ENCODE measurements at places on chromosomes 16 and 17.
A peak's percentile ranks its signal among the peaks of the same experiment; 100 is the strongest.

GRCh38 chr16:87000001-87000400 lies 317.2 kb downstream of the C16orf95 start:
- no peak for DNase-seq
- no peak overlapping the region for H3K4me3 ChIP-seq
- H3K36me3 ChIP-seq: no peaks in the 10 kb centered on the region
- no peaks in the 10 kb centered on the region for H3K4me1 ChIP-seq

DNA sequence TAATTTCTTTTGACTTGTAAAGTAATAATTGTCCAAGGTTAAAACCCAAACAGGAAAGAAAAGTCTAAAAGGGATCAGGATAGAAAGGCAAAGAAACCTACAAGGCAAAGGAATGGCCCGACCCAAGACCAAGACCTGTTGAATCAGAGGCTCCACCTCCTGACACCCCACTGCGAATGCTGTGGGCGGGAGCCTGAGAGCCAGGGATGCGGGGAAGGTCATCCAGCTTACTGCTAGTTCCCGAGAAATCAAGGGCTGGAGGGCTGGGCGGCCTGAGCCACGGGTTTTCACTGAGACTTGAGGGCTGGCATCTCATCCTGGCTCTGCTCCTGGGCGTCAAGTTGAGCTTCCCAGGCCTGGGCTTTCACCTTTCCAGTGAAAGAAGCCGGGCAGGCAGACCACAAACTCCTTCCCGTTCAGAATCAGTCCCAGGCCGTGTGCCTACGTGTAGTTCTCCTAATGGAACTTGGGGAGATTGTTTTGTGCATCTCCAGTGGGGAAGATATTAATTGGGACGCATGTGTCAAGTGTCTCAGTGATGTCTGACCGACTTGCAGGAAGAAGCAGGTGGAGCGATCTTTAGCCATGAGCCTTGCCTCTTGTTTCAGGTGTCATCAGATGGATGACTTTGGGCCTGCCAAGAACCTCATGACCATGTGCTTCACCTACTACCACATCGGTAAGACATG lies 36.9 kb downstream of the CIBAR2 start:
- H3K36me3 ChIP-seq: peaks cover 30% of the 10 kb centered on the region
- no peak overlapping the region for H3K27ac ChIP-seq
- no peak overlapping the region for H3K4me3 ChIP-seq

GRCh38 chr16:70430667-70431536 lies 8.0 kb downstream of the ST3GAL2 start:
- H3K27me3 ChIP-seq: no peaks in the 10 kb centered on the region
- peak overlapping the region; percentile 69 for H3K27ac ChIP-seq
- peaks cover 26% of the 10 kb centered on the region for H3K4me1 ChIP-seq
- peak; percentile 23 for DNase-seq
- H3K4me3 ChIP-seq: peak overlapping the region; percentile 11

DNA sequence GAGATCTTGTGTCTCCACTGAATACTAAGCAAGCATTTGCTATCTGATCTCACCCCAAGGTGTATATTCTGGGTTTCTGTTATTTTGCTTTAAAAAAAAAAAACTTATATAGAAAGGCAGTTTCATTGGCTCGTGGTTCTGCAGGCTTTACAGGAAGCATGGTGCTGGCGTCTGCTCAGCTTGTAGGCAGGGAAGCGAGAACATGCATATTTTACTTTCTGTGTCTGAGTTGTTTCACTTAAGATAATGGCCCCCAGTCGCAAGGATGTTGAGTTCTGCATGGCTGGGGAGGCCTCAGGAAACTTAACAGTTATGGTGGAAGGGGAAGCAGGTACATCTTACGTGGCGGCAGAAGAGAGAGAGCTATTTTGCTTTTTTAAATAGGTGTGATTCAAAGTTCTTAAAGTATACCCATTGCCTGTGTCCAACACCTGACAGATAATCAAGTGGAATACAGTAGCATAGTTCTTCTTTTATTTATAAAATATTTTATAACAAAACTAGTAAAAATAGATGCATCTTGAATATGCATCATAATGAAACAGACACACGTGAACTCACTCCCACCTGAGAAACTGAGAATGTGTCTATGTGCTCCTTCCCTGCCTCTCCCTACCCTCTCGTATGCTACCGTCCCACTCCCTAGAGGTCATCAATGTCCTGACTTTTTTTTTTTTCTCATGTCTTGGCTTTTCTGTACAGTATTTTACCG lies 15.4 kb upstream of the ARHGAP17 start:
- H3K27ac ChIP-seq: peak overlapping the region; percentile 56
- no peaks in the 10 kb centered on the region for H3K36me3 ChIP-seq
- DNase-seq: no peak
- peak overlapping the region; percentile 51 for H3K4me3 ChIP-seq

DNA sequence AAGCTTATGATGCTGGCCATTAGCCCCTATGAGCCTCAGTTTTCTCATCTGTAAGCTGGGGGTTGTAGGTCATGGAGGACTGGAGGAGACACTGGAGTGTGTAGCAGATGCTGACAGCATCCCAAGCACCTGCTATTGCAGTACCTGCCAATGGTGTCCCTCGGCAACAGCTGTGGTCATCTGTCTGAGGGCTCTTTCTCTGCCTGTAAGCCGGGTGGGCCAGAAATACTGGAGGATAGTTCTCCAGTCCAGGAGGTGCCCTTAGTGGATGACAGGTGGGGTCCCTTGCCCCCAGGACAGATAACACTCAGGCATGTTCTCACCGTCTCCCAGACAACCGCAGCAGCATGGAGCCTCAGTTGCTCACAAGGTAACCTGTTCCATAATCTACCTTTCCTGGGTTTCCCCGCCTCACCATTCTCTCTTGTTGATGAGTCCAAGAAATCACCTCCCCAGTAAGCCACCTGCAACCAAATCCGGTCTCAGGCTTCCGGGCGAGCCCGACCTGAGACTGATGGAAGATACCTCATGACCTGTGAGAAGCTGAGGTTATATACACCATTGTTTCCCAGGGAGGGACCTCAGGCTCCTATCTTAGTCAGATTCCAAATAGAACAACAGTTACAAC lies 23.8 kb downstream of the NLRP1 start:
- no peak overlapping the region for H3K27ac ChIP-seq
- no peak for DNase-seq
- peaks cover 58% of the 10 kb centered on the region for H3K36me3 ChIP-seq
- no peaks in the 10 kb centered on the region for H3K27me3 ChIP-seq

- no peak overlapping the region for H3K27ac ChIP-seq
- DNase-seq: no peak
- no peak overlapping the region for H3K4me3 ChIP-seq
- H3K27me3 ChIP-seq: no peaks in the 10 kb centered on the region
- peaks cover 3% of the 10 kb centered on the region for H3K4me1 ChIP-seq
Observed at GRCh38 chr17:48503747-48504146, 27.1 kb downstream of the HOXB1 start.

DNA sequence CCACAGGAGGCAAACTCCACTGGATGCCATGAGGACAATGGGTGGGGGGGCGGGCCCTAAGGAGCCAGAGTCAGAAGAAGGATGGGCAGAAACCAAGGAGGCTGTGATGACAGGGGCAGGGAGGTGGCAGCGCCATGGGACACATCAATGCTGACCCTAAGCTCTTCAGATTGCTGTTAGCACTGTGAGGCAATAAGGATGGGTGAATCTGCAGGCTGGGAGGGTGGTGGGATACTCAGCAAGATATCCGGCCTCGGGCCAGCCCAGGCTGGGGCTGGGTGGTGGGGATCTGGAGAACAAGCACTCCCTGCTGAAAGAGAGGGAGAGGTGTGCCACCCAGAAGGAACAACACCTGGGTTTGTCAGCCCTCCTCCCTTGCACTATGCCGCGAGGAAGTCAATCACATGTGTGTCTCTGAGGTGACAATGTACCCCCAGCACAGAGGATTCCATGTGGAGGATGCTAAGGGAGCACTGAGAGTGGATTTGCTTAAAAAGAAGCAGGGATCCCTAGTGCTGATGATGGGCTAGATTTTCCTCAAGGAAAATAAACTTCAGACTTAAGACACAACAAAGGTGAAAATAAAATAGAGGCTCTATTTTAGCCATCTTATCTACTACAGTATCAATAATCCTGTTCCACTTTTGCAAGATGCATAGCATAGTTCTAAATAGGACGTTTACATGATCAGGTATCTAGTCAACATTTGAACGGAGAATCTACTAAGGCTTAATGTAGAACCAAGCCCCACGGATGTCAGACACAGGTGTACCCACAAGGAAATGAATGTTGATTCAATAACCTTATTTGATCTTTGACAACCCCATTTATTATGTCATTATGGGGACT lies 22.6 kb downstream of the SMPD3 start:
- no peaks in the 10 kb centered on the region for H3K27me3 ChIP-seq
- no peak overlapping the region for H3K4me3 ChIP-seq
- H3K4me1 ChIP-seq: peaks cover 4% of the 10 kb centered on the region
- no peak overlapping the region for H3K27ac ChIP-seq
- H3K36me3 ChIP-seq: no peaks in the 10 kb centered on the region

- H3K27ac ChIP-seq: no peak overlapping the region
- H3K4me1 ChIP-seq: no peaks in the 10 kb centered on the region
- H3K4me3 ChIP-seq: no peak overlapping the region
- H3K27me3 ChIP-seq: no peaks in the 10 kb centered on the region
- H3K36me3 ChIP-seq: no peaks in the 10 kb centered on the region
- no peak for DNase-seq
Observed at GRCh38 chr16:46828943-46829342, 2.0 kb downstream of the C16orf87 start.

GRCh38 chr17:74089869-74090464 lies 113.5 kb upstream of the RPL38 start:
- H3K4me1 ChIP-seq: no peaks in the 10 kb centered on the region
- no peaks in the 10 kb centered on the region for H3K27me3 ChIP-seq
- no peak overlapping the region for H3K4me3 ChIP-seq
- no peaks in the 10 kb centered on the region for H3K36me3 ChIP-seq
